ENCODE measurements at places on chromosomes 6 and 20. TPM values are rescaled to one million over a fixed set of nuclear protein-coding genes. Genes with fewer than 3 reads are reported as not detected.

The MTO1 gene
- 25.9 TPM for total RNA-seq

The TUBB1 gene
- total RNA-seq: 1.2 TPM

DNA sequence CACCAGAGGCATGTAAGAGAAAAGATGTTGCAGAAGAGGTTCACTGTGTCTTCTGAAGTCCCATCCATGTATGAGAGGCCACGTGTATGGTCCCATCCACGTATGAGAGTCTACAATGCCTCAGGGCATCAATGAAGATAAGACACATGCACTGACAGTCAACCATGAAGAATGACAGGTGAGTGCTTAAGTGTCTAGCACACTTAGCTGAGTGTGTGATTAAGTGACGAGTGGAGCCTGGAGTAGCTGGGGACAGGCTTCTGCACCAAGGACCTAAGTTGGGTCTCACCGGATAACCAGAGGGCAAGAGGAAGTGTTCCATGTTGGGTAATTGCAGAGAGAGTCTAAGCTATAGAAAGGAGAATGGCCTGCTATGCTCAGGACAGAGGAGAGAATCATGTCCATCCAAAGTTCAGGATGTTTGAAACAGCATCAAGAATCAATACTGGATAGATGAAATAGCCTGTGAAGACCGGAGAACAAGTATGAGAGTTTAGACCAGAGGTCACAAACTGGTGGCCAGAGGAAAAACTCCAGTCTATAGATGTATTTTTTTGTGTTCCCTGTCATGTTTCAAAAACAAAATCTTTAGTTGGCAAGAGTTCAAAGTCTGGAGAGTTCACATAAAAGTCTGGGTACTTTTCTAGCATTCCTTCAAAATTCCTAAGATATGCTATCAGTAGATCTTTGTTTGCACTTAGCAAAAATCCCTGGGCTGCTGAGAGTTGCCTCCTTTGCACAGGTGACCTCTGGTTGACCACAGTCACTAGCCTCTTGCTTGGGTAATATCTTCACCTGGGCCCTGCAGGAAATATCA is 165.8 kb downstream of the KIF16B start:
- DNase-seq: no peak
- no peaks in the 10 kb centered on the region for H3K4me1 ChIP-seq
- H3K27me3 ChIP-seq: no peaks in the 10 kb centered on the region
- H3K36me3 ChIP-seq: no peaks in the 10 kb centered on the region

GRCh38 chr20:50488236-50488806 is 21.9 kb upstream of the PTPN1 start:
- no peak overlapping the region for H3K27ac ChIP-seq
- no peak overlapping the region for H3K4me3 ChIP-seq
- DNase-seq: no peak
- H3K36me3 ChIP-seq: no peaks in the 10 kb centered on the region
- H3K4me1 ChIP-seq: no peaks in the 10 kb centered on the region

DNA sequence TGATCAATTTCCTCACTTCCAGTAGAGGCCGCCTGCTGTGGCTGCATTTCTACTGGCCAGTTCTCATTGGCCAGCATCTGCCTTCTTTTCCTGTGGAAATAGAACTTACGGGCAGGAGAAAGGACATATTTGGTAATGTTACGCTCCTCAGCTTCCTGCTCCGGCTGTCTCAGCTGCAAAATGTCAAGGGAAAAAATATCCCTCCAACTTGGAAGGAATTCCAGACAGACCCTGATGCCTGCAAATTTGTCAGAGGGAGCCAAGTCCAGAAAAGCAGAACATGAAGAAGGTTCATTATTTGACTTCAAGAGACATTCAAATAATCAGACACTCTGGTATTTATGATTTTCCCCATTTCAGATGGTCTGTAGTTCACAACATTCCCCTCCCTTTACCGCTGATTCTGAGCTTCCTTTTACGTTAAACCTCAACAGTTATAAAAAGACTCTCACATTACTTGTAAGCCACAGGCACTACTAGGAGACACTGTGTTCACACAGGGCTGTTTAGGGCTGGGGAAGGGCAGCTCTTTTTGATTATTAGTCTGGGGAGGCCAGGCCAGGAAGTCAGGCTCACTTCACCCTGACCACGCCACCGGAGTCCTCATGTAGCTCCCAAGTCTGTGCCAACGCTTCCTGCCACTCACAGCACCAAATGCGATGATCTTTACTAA is 179.6 kb upstream of the CCN2 start:
- H3K4me1 ChIP-seq: peaks cover 7% of the 10 kb centered on the region
- H3K27me3 ChIP-seq: no peaks in the 10 kb centered on the region
- no peak overlapping the region for H3K4me3 ChIP-seq
- H3K27ac ChIP-seq: peak overlapping the region; percentile 70
- DNase-seq: no peak

DNA sequence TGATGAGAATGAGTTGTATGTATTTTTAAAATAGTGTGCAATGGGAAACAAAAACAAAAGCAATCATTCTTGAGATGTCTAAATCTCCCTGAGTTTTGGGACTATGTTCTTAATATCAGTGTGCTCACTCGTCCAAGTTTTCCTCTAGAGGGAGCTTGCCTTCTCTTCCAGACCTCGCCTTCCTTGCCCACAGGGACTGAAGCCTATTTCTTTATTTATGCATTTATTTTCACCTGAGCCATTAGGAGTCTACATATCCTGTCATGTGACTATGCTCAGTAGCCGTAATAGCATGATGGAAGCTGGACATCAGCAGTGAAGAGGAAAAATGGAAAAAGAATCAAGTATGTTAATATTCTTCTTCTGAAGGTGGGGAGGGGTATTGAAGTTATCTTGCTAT is 131.2 kb downstream of the SH3BGRL2 start:
- H3K36me3 ChIP-seq: no peaks in the 10 kb centered on the region
- peak; percentile 68 for DNase-seq
- H3K4me1 ChIP-seq: no peaks in the 10 kb centered on the region
- no peak overlapping the region for H3K4me3 ChIP-seq

DNA sequence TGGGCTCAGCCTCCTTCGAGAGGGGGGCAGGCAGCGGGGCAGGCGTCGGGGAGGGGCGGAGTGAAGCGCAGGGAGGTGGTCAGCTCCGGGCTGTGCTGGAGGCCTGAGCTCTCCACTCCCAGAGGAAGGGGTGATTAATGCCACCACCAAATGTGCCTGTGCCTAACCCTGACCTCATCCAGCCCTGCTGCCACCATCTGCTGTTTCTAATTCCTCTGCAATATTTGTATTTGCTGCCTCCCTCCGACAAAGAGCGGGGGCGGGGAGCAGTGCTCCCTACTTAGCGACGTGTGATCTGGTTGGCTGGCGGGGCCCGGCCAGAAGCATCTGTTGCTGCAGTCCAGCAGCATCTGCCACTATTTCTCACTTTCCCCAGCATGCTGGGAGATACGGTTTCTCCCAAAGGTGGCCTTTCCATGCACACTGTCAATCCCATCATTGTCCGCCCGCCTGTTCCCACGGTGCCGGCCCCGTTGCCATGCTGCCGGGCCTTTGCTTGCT is 47.0 kb downstream of the DLL1 start:
- no peaks in the 10 kb centered on the region for H3K36me3 ChIP-seq
- no peak overlapping the region for H3K27ac ChIP-seq
- peaks cover 39% of the 10 kb centered on the region for H3K4me1 ChIP-seq
- no peak overlapping the region for H3K4me3 ChIP-seq
- peaks cover 13% of the 10 kb centered on the region for H3K27me3 ChIP-seq
- no peak for DNase-seq

Measured in spinal cord (tissue), 10 donors.